GM13977 (cell line): ENCODE measurements at places on chromosomes 16 and 17.

DNA sequence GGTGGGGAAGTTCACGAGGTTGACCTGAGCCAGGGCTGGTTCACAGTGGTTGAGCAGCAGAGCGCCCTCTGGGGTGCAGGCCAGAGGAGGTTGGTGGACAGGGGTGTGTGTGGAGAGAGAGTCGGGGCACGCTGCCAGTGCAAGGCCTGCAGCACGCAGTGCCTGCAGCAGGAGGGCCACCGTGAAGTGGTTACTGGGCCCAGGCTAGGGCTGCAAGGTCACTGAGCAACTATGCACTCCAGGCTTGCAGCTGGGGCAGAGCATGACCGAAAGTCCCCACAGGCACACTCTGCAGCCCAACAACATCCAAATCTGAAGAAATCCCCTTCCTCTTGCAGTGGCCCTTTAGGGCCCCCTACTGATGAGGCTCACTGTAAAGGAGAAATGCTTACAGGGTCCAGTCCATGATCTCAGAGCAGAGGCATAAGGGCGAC, 89.1 kb upstream of the NOL11 start:
- DNase-seq = peak; percentile 72

- no peak for DNase-seq
Observed at GRCh38 chr17:80552523-80552922, 7.9 kb downstream of the RPTOR start.

DNA sequence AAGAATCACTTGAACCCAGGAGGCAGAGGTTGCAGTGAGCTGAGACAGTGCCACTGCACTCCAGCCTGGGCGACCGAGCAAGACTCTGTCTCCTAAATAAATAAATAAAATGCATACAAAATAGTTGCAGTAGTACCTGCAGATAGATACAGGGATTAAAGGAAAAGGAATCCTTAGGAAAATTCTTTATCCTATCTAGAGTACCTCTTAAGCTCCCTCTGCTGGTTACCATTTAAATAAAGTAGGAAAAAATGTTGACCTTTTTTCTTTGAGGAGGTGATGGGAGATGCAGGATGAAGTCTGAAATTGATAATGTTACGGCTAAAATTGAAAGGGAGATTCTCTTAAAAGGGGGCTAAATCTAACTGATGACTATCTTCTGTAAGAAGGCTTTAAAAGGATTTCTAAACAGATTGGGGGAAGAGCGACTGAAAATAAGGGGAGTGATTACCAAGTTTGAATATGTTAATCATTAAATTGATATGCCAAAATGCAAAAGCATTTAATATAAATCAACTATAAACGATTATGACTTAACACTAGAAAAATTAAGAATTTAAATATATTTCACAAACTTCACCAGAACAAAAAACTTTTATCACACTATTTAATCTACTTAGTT, 29.4 kb downstream of the C16orf87 start:
- DNase-seq = no peak

GRCh38 chr16:1546430-1546829, 13.0 kb downstream of the TMEM204 start:
- no peak for DNase-seq

GRCh38 chr17:29674281-29674680, 51.6 kb upstream of the CORO6 start:
- no peak for DNase-seq

DNA sequence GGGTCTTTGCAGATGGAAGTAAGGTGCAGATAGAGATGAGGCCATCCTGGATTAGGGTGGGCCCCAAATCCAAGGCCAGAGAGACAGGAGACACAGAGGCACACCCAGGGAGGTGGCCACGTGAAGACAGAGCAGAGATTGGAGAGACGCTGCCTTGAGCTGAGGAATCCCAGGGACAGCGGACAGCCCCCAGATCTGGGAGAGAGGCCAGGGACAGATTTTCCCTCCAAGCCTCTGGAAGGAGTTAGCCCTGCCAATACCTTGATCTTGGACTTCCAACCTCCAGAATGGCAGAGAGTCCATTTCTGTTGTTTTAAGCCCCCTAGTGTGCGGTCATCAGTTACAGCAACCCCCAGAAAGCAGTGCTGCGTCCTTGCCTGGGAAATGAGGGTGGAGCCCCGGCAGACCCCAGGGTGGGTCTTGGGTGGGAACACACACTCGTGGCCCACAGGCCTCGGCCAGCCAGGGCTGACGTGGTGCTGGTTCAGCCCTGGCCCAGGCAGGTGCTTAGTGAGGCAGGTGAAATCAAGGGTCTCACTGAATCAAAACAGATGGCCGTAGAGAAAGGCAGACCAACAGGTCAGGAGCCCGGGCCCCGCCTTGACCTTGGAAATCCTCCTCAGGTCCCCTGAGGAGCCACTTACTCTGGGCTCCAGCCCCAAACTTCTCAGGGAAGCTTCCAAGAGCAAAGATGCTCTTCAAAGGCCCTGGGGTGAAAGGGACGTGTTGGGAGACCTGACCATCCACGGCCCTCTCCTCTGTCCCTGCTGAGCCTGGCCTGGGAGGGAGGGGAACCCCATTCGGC, 169.3 kb downstream of the RBFOX3 start:
- no peak for DNase-seq

GRCh38 chr16:67015313-67015731, 13.6 kb upstream of the CBFB start:
- no peak for DNase-seq

DNA sequence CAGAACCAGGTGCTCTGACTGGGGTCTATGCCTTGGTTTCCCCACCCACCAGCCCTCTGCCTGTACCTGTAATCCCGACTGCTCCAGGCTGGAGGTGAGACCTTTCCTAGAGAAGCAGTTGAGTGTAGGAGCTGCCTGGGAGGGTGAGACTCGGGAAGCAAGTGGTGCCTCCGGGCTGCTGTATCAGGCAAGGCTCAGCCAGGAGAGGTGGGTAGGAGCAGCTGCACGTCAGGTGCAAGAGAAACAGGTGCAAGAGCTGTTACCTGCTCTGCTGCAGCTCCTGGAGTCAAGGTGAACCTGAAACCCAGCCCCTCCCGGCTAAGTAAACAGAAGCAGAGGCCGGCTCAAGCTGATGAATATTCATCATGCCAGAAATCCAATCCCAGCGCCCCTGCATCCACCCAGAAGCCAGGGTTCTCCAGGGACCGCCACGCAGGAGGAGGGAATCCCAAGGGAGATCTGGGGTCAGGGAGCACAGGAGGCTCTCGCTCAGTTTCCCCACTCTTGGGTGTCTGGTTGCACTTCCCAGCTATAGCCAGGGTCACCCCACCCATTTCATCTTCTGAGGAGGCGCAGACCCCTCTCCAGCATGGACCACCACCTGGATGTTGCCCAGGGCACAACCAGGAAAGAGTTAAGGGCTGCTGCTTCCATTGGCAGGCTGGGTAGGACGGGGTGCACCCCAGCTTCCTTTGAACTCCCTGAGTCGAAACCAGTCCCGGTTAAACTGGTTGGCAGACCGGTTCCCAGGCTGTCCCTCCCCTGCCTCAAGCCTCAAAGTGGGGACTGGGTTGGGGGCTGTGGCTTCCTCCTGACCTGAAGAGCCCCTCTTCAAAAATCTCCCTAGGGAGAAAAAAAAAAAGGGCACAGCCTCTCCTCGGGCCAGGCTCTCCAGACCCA, at the start of gene PRR15L:
Gene PRR15L, minus strand, starts transcription at position 293 of the 900 bp plus-strand sequence. CDS start 4,649 bp downstream, outside the sequence.
- no peak for DNase-seq

GRCh38 chr17:43483674-43484551, at the start of gene DHX8:
TSS of gene DHX8 (plus strand) at chr17:43483975. CDS start at chr17:43484038, 63 bp downstream.
- peak; percentile 93 for DNase-seq

DNA sequence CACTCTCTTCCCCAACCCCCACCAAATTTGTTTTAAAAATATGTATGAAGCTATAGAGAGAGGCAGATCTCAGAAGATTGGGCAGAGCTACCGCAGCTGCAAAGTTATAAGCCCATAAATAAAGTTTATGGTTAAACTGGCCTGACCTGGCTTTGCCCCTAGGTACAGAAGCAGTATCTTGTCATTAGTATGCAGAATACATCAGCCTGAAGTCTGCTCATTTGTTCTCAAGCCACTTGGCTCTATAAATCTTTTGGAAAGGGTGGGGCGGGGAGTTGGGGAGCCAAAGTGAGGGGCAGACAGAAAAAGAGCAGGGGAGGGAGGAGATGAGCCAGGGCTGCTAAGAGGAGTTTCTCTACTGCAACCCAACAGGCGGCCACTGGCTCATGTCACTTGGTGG, 113.2 kb downstream of the SOX9 start:
- no peak for DNase-seq

DNA sequence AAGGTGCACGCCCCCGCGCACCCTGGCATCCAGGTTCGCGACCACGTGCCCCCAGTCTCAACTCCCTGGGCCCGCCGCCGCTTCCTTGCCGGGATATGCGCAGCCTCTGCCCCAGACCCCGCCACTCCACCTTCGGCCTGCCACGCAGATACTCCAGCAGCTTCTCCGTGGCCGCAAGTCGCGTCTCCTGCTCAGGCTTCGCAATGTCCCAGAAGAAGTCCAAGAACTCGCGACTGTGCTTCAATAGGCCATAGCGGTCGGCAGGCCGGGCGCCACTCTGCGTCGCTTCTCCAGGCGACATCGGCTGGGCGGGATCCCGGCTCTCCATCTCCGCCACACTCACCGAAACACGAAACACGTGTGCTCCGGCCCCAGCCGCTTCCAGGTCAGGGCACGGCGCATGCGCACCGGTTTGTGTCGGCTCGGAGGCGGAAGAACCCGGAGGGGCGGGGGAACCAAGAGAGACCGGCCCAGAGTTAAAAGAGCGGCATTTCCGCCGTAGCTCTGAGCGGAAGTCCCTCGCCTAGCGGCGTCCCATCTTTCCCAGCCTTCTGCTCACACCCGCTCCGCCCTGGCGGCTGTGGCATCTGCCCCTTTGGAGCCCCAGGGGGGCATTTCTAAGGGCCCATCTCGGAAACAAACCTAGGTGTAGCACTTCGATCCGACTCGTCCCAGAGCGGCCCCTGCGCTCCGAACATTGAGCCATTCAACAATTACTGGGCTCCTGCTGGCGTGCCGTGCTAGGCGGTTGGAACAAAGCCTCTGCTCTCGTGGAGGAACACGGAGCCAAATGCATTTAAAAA, at the start of gene MYBBP1A:
Gene MYBBP1A, minus strand, starts transcription at position 388 of the 803 bp plus-strand sequence. Its CDS starts 60 bp downstream, at position 328.
- peak; percentile 99 for DNase-seq

GRCh38 chr16:86727131-86727530, 148.8 kb downstream of the FOXL1 start:
- DNase-seq = no peak

DNA sequence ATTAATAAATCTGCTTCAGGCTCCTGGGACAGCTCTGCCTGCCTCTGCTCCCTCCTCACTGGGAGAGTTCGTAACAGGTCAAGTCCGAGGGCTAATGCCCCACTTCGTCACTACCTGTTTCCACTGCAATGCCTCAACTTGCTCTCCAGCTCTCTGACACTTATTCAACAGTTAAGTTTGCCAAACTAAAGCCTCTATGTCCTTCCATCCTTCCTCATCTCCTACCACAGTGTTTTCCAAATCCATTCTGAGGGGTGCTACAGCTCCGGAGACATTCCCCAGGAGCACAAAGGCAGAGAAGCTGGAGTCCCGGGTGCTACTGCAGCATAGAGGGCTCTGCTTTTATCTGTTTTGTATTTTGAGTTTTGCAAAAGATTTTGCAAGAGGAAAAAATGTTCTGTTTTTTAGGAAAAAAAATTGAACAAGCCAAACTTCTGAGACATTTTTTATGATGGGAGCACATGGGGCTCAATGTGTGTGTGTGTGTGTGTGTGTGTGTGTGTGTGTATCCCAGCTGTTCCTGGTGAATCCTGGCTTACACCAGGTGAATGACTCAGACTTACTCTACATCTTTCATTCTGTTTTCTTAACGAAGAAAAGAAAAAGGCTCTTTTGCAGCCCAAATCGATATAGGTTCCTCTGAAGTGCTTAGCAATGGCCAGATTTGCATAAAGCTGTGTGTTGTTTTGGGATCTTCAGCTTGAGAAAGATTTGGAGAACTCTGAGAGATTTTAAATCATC, 46.1 kb upstream of the MYOCD start:
- DNase-seq = no peak

DNA sequence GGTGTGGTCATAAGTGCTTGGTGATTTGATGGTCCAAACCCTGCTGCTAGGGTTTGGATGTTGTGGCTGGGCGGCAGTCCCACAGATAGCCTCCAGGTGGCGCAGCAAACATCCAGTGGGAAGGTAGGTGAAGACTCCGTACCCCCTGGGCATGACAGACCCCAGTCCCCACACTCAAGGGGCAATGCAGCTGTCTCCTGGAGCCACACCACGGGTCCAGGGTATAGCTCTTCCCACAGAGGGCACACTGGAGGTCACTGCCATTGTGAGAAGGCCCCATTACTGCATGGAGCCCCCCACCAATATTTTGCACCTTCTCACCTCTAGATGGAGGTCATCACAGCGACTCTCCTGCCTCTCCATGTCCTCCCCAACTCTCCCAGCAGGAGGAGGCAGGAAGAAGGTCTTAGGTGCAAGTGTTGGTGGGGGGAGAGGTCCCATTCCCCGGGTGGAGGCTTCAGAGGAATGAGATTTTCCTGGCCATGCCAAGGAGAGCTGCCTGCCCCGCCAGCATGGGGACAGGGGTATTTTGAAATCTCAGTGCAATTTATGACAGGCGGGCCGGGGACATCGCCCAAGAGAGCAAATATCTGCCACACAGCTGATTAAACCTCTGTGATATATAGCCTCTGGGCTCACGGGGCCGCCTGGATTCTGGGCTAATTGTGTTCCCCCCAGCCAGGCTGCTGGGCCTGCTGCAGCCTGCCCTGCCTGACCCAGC, 17.1 kb upstream of the C17orf113 start:
- peak; percentile 77 for DNase-seq

GRCh38 chr17:5299383-5299782, 17.3 kb downstream of the RABEP1 start:
- DNase-seq = no peak

DNA sequence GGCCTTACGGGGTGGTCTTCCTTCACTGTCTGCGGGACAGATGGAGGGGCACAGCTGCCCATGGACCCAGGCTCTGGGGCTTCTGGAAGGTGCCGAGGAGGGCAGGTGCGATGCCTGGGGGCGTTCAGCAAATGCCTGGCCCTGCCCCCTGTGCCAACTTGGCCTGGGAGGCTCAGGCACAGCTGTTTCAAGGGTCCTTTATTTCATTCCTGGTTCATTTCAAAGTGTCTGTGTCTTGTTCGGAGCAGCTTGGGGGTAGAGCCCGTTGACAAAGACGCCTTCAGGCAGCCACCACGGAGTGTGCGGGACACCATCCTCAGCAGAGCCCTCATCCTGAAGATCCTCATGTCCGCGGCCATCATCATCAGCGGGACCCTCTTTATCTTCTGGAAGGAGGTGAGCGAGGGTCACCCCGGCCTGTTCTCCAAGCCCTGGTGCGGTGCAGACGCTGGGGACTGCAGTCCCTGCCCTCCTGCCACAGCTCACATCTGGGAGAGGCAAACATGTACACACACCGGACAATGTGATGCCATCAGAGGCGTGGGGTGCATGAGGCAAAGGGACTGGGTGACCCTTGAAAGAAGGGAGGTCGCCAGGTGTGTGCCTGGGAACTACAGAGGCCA, 43.9 kb downstream of the MEAK7 start:
- DNase-seq = no peak

DNA sequence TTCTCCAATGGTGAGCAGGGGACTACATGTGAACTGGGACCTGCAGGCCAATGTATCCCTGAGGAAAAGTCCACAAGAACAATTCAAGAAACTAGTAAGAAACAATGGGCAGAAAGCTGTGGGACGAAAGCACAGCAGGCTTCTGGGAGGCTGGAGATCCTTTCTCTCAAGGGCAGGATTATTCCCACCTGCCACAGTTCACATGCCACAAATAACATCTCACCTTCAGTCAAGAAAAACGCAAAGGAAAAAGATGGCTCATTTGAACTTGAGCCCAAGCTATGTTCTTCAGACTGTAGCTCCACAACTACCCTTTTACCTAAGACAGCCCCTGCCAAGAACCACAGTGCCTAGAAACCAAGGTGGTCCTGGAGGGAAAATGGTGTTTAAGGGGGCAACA, 13.0 kb downstream of the HAS3 start:
- DNase-seq = no peak

- DNase-seq = peak; percentile 42
Observed at GRCh38 chr16:31243734-31244670, 15.8 kb upstream of the ITGAM start.

GRCh38 chr16:81259916-81260315, 21.4 kb downstream of the BCO1 start:
- no peak for DNase-seq
